ENCODE measurements at places on chromosomes 7 and 10.

GRCh38 chr7:111528331-111528730, 34.0 kb downstream of the IMMP2L start:
- DNase-seq, result no peak

DNA sequence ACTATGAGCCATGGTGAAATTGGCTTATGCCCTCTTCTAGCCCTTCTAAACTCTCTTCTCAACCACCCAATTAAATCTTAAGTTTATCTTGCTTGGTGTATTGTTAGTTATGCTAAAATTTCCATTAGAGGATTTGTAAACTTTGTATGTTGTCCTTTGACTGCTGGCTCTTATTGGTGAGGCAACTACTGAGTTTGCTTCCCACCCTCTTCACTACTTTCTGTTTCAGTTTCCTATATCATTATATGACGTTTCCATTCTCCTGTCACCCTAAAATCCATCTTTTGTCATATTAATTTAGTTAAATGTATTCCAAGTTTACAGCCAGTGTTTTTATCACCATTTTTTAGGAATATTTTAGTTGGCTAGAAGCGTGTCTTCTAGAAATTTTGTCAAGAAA, 80.9 kb upstream of the VWC2 start:
- DNase-seq, result no peak

- no peak for DNase-seq
These were observed 45.2 kb downstream of the DIP2C start for GRCh38 chr10:644076-644942.

DNA sequence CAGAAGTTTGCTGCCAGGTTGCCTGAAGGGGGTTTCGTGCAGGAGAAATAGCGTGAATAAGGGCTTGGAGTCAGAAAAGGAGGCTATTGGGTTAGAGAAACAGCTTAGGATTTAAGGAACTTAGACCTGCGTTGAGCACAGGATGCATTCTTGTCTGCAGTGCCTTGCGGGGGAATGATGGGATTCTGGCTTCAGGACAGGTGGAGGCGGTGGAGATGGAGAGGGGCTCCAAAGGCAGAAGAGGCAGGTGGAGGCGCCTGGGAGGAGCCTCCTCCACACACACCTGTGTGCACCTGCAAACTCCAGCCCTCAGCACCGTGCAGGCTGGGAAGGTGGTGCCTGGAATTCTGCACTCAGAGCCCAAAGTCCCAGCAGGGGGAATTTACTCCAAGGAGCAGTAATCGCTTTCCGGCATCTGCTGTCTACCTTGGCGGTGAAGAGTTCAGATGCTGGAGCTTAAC, 1.8 kb downstream of the CLIP2 start:
- DNase-seq, result no peak

- DNase-seq, result no peak
These were observed 330.2 kb upstream of the FZD1 start for GRCh38 chr7:90933984-90934383.

DNA sequence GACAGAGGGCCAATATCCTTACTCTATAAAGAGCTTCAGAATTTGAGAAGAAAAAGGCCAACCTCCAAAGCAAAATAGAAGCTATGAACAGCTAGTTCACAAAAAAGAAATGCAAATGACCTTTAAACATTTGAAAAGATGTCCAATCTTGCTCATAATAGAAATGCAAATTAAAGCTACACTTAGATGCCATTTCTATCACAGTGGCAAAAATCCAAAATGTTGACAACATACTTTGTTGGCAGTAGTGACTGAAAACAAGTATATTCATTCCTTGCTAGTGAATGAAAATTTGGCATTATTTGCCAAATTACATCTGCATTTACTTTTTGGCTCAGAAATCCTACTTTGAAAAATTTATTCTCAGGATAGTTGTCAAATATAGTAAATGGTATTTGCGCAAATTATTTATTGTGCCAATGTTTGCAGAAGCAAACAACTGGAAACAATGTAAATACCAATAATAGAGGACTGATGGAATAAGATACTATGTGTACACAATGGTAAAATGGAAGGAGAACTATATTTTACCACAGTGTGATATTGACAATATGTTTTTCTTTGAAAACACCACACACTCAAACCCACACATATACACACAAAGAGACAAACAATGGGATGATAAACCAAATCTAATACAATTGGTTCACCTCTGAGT, 9.4 kb downstream of the TMEM106B start:
- no peak for DNase-seq

- peak; percentile 13 for DNase-seq
These were observed 193.7 kb upstream of the CSTF2T start for GRCh38 chr10:51892965-51893658.

DNA sequence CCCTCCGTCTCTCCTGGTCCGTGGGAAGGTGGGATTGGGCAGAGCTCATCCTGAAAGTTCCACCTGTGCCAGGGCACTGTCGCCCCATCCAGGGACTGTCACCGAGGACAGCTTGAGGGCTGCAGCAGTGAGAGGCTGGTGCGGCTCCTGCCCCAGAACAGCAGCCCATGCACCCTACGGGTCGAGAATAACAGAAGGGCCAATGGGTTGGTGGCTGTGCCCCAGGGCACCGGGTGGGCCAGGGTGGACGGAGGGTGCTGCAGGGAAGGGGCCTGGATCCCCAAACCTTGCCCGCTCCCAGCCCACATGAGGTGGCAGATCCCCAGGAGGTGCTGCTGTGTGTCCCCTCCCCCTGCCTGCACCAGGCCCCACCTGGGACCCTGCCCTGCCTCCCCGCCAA, 23.9 kb downstream of the UNCX start:
- DNase-seq, result no peak

- peak; percentile 4 for DNase-seq
These were observed 55.6 kb downstream of the GALNT11 start for GRCh38 chr7:152081088-152081487.

GRCh38 chr10:3192856-3193635, 20.5 kb upstream of the PITRM1 start:
- peak; percentile 75 for DNase-seq

DNA sequence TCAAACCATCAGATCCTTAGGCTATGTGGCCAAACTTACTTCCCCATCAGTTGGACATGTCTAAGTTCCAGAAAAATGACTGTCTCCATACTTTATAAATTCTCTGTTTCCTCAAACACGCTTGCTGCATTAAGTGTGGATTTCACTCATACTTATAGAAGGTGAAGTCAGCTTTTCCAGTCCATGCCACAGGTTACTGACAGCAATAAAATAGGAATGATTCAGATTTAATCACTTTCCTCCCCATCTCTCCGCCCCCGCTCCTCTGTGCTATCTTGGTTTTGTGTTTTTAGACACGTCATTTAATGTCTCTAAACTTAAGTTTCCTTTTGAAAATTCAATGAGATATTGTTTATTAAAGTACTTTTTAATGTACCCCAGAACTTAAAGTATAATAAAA, 1098.0 kb upstream of the C7orf33 start:
- peak; percentile 85 for DNase-seq

- no peak for DNase-seq
These were observed 77.3 kb downstream of the CTBP2 start for GRCh38 chr10:125082881-125083575.
